Activated CD4-positive, alpha-beta T cell treated with anti-CD3 and anti-CD28 coated beads, Interleukin-2, amount 50 U/mL, for 16 hours (primary cell): ENCODE measurements at places on chromosomes 12 and 14.

DNA sequence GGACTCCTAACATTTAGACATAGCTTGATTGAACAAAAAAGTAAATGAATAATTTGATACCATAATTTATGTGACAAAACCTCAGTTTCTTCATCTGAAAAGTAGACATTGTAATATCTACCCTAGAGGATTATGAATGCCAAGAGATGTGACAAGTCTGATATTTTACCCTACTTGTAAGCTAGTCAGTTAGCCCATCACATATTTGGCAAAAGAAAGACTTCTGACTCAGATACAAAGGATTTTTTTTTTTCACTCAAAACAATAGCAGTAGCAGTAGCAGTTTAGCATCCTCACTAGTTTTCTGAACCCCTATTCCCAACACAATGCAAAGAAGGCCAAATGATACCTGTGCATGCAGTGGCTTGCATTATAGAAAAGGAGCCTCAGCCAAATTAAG is 377.3 kb upstream of the E2F7 start:
- DNase-seq, result no peak

- peak; percentile 28 for DNase-seq
These were observed 25.8 kb upstream of the TMCC3 start for GRCh38 chr12:94676031-94676641.

DNA sequence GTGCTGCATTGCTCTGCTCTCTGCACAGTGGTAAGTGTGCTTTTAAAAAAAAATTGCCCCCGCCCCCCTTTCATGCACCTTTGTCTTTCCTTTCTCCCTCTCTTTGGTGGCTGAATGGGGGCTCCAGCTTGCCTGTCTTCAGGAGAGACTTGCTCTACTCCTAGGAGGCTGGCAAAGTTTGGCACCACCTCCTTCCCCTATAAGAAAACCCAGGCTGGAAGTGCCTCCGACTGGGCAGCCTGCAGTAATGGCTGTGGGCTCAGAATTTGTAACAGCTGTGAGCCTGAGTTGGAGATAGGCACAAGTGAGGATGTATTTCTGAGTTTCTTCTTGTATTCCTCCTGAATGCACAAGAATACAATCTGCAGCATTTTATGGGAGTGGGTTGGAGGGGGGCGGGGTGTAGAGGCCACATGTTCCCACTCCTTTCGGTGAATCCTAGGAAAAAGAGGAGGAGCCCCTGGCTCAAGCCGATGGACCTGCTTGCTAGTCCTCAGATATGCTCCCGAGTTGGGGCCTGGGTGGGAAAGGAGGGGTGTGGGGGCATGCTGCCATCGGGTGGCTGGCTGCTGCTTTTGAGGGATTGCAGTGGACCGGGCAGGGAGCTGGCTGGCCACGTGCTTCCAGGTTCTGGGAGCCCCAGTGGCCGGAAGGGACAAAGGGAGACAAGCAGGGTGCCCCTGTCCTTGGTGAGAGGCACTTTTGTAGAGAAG is 124.3 kb downstream of the TSPAN9 start:
- DNase-seq, result no peak

GRCh38 chr14:93230539-93230938 is 23.5 kb downstream of the UBR7 start:
- DNase-seq, result no peak

- DNase-seq, result no peak
These were observed 59.9 kb downstream of the USP15 start for GRCh38 chr12:62320054-62320453.

GRCh38 chr12:1593174-1594005 is 991 bp downstream of the FBXL14 start:
- DNase-seq, result peak; percentile 45

DNA sequence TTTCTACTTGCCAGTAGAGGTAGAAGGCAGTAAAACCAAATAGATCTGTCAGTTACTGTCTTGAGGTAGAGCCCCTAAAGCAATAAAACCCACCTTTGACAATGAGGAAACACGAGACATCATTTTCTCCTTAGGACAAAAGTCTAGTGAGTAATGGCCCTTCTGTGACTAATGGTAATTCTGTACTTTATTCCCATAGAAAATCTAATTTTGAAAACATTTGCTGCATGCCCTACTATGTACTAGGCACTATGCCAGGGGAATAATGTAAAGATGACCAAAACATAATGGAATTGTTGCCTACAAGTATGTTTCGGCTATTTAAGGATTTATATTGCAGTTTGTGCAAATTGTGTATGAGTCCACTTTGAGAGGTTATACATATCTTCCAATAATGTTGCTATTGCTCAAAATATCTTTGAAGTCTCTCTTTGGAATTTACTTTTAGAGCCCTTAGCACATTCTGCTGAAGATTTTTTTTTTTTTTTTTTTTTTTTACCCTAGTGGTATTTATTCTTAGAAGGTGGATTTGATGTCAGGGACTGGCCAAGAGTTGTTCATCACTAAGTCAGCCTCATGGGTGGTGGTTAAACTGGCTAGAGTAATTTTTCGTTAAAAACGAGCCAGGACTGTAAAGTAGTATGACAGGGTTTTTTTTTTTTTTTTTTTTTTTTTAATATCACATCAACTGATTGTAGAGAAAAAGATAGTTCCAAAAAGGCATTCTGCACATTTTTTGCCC is 109.7 kb downstream of the CRADD start:
- DNase-seq, result no peak
